ENCODE measurements at places on chromosomes 2 and 18.

GRCh38 chr2:239184179-239184578 lies 216.6 kb downstream of the HDAC4 start:
- DNase-seq, result no peak

- DNase-seq, result no peak
These were observed 2.3 kb upstream of the GATA6 start for GRCh38 chr18:22167091-22167470.

GRCh38 chr2:6960659-6961058 lies 43.4 kb downstream of the RNF144A start:
- DNase-seq, result no peak

- no peak for DNase-seq
These were observed 23.4 kb downstream of the ARHGAP15 start for GRCh38 chr2:143152637-143153036.

GRCh38 chr2:40824278-40824677 lies 372.4 kb upstream of the SLC8A1 start:
- no peak for DNase-seq

- DNase-seq, result no peak
These were observed 230.6 kb upstream of the EPAS1 start for GRCh38 chr2:46066601-46067000.

GRCh38 chr18:34651586-34652369 lies 58.3 kb upstream of the DTNA start:
- no peak for DNase-seq

DNA sequence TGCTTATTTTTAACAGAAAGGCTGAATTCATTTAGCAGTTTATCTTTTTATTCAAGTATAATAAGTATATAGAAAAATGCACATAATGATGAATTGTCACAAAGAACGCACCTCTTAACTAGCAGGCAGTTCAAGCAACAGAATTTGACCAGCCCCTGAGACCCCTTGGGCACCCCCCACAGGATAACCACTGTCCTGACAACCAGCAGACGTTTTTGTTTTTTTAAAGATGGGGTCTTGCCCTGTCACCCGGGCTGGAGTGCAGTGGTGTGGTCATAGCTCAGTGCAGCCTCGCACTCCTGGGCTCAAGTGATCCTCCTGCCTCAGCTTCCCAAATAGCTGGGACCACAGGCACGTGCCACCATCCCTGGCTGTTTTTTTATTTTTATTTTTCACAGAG lies 14.0 kb downstream of the PRELID3A start:
- no peak for DNase-seq

GRCh38 chr2:122683018-122683417 lies 927.6 kb downstream of the TSN start:
- DNase-seq, result no peak

DNA sequence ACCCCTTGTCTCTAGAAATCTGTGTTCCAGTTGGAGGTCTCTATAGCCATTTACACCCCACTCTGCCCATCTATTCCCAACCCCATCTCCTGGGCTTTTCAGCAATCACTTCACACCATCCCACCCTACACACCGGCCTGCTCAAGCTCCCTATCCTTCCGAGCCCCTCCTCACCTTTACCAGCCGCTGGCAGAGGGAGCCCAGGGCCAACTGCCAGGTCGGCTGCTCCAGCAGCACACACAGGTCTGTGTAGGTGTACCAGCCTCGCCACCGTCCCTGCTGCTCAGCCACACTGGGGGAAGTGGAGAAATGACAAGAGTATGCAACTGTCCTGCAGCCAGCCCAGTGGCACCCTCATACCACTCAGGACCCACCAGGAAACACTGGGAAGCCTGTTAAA lies 3.3 kb upstream of the SLC23A3 start:
- DNase-seq, result no peak

- no peak for DNase-seq
These were observed 17.6 kb downstream of the HDAC4 start for GRCh38 chr2:239383036-239383758.

DNA sequence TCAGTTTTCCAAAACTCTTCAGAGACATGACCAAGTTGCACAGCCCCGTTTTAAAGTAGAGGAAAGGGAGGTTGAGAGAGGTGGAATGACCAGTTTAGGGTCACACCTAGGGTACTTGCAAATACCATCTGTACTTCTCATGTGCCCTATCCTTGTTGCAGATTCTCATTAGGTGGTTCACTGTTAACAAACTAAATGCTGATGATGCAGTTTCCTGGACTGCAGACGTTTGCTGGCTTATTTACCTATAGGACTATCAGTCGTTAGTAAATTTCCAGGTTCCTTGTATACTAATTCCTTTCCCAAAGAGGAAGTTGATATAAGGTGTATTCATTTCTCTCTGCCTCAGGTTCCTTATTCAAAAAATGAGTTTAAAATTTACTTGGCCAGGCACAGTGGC lies 1.4 kb downstream of the FARP2 start:
- no peak for DNase-seq

DNA sequence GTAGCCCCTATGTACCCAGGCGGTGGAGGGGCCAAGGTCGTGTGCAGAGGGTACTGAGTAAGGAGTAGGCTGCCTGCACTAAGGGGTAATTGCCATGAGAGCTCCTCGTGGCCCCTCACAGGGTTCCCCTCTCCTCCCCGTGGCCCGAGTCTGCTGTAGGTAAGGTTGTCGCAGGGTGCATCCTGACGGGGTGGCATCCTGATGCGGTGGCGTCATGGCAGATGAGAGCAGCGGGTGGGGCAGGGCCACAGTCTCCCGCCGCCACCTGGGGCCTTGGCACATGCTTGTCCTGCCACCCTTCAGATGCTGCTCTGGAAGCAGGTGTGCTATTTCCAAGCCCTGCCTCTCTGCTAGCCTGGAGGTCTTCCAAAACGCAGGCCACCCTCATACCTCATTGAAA lies 89.7 kb downstream of the EIPR1 start:
- no peak for DNase-seq

DNA sequence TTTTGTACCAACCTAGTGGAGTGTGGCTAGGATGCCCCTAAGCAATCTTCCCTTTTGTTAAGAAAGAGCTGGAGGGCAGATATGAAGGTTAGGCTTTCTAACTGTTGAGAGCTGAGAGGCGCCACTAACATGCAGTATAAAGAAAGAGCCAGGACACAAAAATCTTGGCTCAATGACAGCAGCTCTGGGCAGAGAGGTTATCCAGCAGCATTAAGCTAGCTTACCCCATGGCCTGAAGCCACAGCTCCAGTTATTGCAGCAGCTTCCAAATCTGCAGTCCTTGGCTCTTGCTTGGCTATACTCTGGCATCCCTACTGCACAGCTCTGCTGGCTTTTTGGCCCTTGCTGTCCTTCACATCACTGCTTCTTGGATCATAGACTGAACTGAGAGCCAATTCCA lies 213.4 kb downstream of the GPD2 start:
- DNase-seq, result no peak

- no peak for DNase-seq
These were observed 8.7 kb upstream of the WIPF1 start for GRCh38 chr2:174606336-174606735.

DNA sequence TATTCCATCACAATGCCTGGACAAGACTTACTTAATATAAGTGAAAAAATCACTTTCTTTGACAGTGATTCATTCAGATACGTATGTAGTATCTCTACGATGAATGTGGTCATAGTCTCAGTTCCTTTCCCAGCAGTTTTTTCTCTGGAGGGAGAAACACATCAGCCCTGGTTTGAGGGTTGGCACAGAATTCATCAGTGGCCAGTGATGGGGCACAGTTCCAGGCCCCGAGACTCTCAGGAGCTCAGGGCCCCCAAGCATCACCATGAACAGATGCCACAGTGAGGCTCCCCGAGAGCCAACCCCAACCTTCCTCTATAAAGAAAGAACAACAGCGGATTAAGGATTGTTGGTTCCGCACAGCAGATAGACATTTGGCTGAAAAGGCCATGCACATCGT lies 12.5 kb downstream of the PRKAG3 start:
- DNase-seq, result no peak

- DNase-seq, result no peak
These were observed 1782.1 kb upstream of the CELF4 start for GRCh38 chr18:39347701-39348100.

DNA sequence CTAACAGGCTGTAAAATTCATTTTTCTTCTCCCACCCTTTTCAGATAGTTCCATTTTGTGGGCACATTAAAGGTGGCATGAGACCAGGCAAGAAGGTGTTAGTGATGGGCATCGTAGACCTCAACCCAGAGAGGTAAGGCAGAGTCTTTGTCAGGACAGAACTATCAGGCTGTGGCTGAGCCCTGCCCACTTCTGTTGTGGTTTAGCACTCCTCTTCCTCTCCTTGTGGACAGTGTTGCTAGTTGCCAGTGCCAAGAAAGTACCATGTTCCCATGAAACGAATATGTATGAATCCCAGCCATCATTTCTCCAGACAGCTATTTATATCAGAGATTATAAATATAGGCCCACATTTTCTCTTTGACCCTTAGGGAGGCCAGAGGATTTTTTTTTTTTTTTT lies 1.6 kb downstream of the LGALSL start:
- DNase-seq, result no peak

DNA sequence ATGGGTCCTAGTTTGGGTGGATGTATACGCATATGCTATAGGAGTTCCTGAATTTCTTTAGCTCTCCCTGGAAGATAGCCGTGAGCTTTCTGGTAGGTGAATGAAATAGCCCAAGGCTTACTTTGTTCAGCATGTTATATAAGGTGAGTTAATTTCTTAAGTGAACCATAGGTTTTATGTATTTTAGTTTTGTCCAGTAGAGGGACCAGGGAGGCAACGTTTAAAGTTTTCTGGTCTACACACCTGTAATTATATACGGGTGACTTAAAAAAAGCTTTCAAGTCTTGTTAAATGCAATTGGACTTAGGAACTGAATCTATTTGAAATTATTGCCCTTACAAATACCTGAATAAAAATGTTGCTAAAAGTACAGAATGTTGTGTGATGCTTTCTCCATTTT lies 402.5 kb upstream of the DDX18 start:
- DNase-seq, result no peak

GRCh38 chr18:61335684-61336555 lies 2.7 kb downstream of the CDH20 start:
- DNase-seq, result no peak

GRCh38 chr2:122341007-122341406 lies 585.6 kb downstream of the TSN start:
- no peak for DNase-seq

DNA sequence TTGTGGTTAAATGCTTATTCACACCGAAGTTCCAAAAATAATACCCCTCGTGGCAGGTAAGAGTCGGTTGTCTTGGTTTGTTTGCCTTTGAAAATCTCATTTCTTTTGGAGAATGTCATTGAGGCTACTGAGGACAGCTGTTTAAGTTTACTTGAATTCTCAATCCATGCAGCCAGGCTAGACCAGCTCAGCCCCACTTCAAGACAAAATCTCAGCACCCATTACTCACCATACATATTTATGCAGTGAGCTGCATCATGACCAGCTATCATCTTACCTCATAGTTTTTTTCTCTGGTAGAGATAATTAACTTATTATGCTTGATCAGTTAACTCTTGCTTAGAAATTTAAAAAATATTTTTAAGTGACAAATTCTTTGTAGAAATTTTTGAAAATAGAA lies 115.9 kb downstream of the HAUS1 start:
- DNase-seq, result no peak

GRCh38 chr2:161113693-161114575 lies 46.3 kb upstream of the TANK start:
- no peak for DNase-seq

GRCh38 chr18:79546781-79547272 lies 132.8 kb upstream of the CTDP1 start:
- DNase-seq, result no peak

- no peak for DNase-seq
These were observed 9.5 kb upstream of the RTN4 start for GRCh38 chr2:55059793-55060192.

DNA sequence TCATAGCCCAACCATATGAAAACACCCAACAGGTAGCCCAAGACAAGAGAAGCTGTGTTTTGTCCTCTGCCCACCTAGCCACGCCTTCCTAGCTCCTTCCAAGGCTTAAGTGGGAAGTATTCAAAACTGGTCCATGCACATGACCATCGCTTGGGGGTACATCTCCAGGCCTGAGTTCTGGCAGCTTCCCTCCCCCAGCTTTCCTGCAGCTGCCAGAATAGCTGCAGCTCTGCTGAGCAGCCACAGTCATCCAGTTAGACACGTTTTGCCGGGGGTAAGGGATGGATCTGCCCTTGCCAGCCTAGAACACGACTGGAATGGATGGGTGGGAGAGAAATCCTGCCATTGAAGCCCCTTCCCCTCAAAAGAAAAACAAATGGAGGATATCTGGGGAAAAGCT lies 166.8 kb downstream of the NRP2 start:
- DNase-seq, result no peak

GRCh38 chr2:125935559-125935958 lies 720.4 kb upstream of the GYPC start:
- no peak for DNase-seq

GRCh38 chr18:10015288-10015701 lies 101.5 kb downstream of the VAPA start:
- no peak for DNase-seq

DNA sequence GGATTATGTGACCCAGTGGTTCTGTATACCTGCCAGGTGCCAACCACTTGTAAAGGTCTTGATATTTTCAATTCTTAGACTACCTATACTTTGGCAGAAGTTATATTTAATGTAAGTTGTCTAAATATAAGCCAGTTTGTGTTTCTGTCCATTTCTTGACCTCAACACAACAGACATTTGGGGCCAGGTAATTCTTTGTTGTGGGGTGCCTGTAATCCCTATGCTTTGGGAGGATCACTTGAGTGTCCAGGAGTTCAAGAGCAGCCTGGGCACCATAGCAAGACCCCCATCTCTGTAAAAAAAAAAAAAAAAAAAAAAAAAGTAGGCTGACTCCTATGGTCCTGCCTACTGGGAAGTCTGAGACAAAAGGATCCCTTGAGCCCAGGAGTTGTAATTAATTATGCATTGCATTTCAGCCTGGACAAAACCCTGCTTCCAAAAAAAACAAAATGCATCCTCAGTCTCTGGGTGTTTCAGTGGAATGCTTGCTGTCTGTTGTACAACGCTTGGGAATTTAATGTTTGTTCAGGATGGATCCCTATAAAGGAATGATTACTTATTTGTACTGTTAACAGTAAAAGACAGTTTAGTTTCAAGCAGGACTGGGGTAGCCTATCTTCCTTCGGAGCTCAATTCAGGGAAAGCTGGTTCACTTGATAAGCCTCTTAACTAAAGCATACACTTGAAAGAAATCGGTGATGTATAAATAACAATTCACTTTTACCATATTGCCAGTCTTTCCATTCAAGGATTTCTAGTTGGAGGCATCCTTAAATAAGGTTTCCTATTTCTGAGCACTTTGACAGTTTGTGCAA lies 3.4 kb downstream of the RPS27A start:
- no peak for DNase-seq

DNA sequence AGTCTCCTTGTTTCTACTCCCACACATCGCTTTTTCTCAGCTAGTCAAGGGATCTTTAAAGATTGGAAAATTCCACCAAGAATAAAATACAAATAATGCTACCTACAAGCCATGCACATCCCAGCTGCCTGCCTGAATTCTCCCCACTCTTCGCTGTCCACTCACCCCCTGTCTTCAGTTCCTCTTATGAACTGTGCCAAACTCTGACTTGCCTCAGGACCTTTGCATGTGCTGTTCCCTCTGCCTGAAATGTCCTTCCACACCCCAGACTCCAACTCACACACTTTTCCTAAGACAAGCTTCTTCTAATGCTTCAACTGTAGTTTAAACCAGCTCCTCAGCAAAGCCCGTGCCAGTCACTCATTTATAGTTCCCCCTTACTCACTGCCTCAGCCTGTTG lies 260.0 kb downstream of the NAPG start:
- no peak for DNase-seq

- no peak for DNase-seq
These were observed 20.7 kb downstream of the SLC19A3 start for GRCh38 chr2:227696990-227697679.
